ENCODE measurements at places on chromosomes 3 and 15.

GRCh38 chr15:76470691-76471090 is 134.1 kb downstream of the ISL2 start:
- DNase-seq = no peak

DNA sequence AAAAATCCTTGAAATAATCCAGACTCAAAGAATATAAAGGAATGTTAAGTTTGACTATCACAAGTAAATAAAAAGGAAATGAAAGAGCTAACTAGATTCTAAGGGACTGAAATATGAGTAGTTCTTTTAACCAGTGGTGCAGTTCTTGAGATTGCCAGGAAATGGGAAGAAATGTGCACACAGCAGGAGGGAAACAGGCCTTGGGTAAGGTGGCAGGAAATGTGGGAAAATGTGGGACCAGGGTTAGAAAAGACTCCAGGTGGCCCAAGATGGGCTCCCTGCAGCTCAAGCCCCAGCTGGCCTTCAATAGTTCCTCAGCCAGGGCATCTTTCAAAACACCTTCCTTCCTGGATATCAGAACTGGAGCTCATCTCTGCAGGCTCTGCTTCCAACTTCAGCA is 181.3 kb downstream of the ISL2 start:
- no peak for DNase-seq

- DNase-seq = no peak
Observed at GRCh38 chr15:31098953-31099740, 2.4 kb downstream of the TRPM1 start.

DNA sequence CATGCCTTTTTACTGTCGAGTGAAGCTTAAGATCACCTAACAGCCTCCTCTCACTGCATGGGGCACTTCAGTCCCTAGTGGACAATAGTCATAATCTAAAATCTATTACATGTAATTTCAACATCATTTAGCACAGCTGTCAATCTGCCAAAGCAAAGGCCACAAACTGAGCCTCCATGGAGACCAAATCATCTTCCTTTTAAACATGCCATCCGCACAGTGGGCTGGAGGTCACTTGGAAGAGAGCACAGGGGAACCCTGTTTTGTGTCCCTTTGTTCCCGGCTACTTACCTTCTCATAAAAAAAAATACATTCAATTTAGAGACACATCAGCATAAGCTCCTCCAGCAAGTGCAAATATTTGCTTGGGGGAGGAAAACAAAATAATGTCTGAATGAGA is 167.3 kb downstream of the SQOR start:
- DNase-seq = no peak

DNA sequence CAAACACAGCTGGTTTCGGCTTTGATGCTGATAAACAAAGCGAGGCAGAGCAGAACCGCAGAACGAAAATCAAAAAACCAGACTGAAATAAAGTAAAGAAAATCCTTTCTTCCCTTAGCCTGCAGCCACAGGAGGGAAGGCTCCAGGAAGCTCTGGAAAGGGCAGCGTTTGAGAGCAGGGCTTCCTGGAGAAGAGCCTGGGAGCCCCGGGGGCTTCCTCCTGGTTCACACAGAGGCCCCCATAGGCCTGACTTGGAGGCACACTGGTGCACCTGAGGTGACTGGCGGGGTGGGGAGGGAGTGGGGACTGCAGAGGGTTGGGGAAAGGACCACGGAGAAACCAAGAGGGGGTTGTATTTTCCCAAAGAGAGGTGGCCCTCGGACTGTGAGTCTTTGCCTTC is 98.8 kb upstream of the WNT5A start:
- DNase-seq = no peak

Measured in hindlimb muscle (tissue), 1 donor.